Activated T-cell treated with anti-CD3 and anti-CD28 coated beads for 1 hour (primary cell): ENCODE measurements at places on chromosomes 6 and 20.

GRCh38 chr20:47054945-47055344, 160.3 kb downstream of the EYA2 start:
- DNase-seq: no peak

DNA sequence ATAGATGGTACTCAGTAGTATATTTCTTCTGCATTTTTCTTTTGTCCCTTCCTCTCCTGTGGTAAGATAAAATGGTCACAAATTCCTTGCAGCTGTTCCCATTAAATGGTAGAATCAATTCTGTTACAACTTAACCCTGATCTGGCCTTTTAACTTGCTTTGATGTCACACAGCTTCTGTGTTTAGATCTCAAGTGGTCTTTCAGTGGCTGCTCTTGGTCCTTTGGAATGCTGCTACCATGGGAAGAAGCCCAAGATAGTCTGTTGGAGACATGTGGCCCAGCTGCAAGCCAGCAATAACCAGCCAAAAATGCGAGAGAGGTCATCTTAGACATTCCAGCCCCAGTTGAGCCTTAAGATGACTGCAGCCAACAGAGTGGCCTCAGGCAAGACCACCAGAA, 429.7 kb downstream of the KIF16B start:
- DNase-seq: no peak

DNA sequence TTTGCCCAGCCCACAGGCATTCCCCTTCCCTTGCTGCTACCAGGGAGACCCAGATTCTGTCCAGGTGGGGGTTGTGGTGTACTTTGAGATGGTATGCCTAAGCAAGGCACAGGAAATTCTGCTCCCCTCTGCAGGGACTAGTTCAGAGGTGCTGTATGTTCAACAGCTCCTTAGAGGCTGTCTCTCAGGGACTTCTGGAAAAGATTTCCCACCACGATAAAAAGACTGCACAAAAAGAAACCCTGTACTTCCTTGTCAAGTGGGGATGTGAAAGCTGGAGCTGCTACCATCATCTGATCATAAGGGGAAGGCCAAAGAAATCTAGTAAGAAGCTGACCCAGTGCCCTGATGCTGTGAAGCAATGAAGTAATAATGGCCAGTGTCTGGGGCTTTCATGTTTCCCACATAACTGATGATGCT, 51.5 kb upstream of the SMIM29 start:
- DNase-seq: no peak

DNA sequence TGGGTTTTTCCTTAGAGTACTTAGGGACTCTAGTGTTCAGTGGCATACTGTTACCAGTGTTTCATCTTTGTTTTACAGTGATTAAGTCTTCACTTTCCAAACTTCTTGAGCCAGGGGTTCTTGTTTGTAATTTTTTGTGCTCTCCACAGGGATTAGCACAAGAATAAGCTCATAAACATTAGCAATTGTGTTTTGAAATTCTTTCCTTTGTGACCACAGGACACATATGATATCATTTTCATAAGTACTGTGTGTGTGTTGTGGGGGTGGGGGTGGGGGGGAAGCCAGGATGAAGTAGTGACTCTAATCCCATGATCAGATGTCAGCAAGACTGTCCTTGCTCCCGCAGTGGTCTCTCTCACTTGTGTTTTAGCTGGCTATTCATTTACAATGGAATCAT, 101.5 kb upstream of the SCP2D1 start:
- DNase-seq: no peak

GRCh38 chr6:87675004-87675681, 26.9 kb downstream of the AKIRIN2 start:
- no peak for DNase-seq

- DNase-seq: no peak
Measured at GRCh38 chr6:34390531-34391472, 1.7 kb downstream of the NUDT3 start.

GRCh38 chr6:139080255-139080920, 51.8 kb downstream of the ABRACL start:
- no peak for DNase-seq

- DNase-seq: peak; percentile 68
Measured at GRCh38 chr6:153002613-153003365, at the start of gene MTRF1L. MTRF1L (minus strand) TSS chr6:153002709; CDS start chr6:153002685, 24 bp downstream.

DNA sequence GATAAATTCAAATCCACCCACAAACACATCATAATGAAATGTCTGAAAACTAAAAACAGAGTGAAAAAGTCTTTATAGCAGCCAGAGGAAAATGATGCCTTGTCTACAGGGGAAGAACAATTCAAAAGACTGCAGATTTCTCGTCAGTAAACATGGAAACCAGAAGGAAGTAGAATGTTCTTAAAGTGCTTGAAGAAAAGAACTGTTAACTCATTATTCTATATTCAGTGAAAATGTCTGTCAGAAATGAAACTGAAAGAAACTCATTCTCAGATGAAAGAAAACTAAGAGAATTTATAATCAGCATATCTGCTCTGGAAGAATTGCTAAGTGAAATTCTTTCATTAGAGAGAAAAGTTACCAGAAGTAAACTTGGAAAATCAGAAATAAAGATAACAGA, 416.1 kb downstream of the TBC1D32 start:
- DNase-seq: no peak

DNA sequence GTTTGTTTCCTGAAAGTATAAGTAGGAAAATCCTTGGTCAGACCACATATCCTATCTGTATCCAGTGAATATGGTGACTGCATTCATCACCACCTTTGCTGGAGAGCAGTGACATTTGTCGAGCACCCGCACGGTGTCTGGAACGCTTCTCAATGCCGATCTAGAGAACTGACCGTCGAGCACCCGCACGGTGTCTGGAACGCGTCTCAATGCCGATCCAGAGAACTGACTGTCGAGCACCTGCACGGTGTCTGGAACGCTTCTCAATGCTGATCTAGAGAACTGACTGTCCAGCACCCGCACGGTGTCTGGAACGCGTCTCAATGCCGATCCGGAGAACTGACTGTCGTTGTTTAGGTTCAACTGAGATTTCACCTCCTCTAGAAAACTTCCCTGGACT, 67.8 kb downstream of the HUS1B start:
- no peak for DNase-seq

DNA sequence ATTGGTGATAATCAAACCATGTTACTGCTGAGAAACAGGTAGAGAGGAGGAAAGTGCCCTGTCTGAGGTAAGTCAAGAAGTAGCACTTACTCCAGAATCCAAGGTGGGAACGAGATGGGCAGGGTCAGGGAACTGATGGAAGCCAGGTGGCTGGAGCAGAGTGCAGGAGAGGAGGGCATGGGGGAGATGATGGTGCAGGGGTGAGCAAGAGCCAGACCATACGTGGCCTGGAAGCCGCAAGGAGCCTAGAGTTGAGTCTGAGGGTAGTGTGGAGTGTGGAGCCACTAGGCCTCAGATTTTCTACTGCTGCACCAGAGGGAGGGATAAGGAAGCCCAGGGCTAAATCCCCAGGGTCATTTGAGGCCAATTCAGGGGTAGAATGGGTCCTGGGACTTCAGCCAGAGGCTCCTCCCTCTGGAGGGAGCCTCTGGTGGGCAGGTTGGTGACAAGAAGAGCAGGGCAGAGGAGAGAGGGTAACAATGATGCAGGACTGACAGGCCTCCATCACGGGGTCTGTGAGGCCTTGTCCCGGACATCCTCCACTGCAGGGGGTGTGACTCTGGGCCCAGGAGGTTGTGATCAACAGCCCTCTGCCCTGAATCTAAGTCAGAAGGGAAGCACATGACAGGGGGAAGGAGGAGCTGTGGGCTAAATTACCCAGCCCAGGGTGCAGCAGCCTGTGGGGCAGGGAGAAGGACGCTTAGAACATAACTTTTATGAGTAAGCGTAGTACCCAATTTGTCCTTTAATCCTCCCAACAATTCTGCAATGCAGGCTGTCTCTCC, 28.7 kb downstream of the COX4I2 start:
- no peak for DNase-seq

DNA sequence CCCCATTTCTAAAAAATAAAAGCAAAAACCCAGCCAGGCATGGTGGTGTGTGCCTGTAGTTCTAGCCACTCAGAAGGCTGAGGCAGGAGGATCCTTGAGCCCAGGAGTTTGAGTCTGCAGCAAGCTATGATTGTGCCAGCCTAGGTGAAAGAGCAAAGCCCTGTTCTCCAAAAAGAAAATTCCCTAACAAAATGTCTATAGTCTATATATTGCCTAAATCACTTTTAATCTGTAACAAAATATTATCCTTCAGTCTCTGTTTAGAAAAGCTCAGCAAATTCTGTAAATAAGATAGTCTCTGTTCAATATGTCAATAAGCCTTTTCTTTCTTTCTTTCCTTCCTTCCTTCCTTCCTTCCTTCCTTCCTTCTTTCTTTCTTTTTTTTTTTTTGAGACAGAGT, 75.8 kb upstream of the ZFP64 start:
- no peak for DNase-seq

DNA sequence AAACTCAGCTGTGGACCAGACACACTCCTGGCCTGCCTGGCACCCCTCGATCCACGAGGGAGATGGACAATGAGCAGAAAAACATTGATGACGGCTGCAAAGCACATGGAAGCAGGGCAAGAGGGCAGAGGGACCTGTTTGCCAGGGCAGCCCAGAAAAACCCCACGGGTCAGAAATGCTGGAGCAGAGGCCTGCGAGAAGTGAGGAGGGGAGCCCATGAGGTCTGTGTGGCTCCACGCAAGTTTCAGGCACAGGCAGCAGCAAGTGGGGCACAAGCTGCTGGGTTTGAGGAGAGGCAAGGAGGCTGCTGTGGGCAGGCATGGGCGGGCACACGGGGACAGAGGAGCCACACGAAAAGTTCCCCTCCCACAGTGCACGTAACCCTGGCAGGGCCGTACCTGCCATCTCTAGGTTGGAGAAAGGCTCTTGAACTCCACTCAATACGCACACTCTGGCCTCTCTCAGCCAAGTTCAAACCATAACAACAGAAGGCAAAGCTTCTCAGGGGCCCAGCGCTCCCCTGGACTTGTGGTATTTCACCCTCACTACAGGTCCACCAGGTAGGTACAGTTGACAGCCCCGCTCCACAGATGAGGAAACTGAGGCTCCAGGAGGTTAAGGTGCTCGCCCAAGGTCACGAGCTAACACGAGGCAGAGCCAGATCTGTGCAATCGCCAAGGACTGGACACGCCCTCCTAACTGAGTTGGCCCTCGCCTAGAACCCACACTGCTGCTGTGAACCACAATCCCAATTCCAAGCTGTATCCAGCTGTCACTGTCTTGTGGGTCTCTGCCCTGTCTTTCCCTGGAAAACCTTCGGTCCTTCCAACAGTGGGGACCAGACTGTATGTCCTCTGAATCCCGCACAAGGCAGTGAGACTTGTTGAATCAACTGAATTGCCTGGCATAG, 108.2 kb downstream of the NOL4L start:
- DNase-seq: no peak

DNA sequence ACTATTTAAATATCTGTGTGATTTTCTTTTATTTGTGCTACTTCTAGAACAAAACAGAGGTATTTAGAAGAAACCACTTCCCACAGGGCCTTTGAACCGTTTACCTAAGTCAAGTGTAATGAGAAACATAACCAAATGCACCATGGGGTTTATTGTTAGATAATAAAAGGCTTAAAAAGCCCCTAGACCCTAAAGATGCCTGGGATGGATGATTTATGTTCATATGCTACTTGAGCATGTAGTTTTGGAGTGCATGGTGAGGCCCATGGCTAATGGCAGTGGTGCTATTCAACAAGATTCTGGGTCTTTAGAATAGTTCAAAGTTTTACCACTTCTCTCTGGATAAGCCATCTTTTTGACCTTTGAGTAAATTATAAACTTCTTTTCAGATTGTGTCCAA, 65.9 kb downstream of the MTHFD1L start:
- no peak for DNase-seq

DNA sequence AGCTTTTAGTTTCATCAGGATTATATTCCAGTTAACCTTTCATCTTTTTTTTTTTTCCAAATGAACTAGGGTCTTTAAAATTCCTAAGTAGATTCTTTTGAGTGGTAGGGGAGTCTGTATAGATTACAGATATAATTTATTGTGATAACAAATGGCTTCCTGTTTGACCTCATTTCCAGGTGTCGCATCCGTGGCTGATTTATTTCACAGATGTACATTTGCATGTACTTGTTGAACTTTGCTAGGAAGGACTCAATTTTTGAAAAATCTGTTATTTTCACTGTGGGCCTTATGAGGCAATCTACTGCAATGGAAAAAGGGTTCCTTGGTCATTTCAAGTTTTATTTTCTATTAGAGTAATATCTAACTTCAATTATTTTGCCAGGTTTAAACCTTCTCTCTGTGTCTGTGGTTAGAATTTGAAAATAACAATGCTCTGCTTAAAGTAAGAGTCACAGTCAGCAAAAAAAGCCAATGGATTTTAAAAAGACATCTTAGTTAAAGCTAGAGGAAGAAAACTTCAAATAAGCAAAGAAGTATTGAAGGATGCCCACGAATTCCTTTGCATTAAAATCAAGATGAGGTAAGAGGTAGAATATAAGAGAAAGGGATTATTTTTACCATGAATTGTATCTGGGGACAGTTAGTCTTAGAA, 57.9 kb downstream of the SAMD5 start:
- no peak for DNase-seq

- DNase-seq: no peak
Measured at GRCh38 chr20:25592135-25592852, 7.0 kb upstream of the NINL start.

DNA sequence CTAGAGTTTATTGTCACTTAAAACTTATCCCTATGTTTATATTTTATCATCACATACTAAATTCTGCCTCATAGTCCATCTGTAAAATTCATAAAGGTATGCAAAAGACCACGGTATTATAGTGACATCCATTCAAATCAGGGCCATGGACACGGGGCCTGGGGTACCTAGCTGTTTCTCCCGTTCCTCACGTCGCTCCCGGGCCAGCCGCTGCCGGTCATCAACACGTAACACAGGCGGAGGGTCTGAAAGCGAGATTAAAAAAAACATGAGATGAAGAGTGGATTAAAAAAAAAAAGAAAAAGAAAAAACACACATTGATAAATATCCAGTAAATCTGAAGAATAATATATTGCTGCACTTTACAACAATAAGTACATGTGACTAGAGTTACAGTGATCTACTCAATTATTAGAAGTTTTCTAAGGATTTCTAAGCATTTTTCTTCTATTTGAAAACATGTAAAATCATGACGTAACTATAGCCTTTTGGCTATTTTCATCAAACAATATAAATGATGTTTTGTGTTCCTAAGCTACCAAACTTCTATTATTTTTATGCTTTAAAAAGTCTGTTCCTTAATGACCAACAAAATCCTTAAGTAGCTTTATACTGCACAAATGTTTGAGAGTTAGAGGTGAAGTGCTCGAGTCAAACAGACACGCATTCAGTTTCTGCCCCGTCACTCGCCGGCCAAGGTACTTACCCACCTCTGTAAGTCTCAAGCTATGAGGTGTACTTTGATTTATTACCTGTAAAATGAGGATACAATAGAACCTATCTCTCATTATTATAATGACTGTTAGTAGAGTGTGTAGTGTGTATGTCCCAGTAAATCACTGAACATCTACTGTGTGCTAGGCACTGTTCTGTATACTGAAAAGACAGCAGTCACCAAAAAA, 122.1 kb upstream of the BCLAF1 start:
- DNase-seq: no peak
